ENCODE measurements at places on chromosomes 4 and X.
A peak's percentile ranks its signal among the peaks of the same experiment; 100 is the strongest.

GRCh38 chrX:40749681-40750494 lies 14.5 kb upstream of the MED14 start:
- DNase-seq = no peak

DNA sequence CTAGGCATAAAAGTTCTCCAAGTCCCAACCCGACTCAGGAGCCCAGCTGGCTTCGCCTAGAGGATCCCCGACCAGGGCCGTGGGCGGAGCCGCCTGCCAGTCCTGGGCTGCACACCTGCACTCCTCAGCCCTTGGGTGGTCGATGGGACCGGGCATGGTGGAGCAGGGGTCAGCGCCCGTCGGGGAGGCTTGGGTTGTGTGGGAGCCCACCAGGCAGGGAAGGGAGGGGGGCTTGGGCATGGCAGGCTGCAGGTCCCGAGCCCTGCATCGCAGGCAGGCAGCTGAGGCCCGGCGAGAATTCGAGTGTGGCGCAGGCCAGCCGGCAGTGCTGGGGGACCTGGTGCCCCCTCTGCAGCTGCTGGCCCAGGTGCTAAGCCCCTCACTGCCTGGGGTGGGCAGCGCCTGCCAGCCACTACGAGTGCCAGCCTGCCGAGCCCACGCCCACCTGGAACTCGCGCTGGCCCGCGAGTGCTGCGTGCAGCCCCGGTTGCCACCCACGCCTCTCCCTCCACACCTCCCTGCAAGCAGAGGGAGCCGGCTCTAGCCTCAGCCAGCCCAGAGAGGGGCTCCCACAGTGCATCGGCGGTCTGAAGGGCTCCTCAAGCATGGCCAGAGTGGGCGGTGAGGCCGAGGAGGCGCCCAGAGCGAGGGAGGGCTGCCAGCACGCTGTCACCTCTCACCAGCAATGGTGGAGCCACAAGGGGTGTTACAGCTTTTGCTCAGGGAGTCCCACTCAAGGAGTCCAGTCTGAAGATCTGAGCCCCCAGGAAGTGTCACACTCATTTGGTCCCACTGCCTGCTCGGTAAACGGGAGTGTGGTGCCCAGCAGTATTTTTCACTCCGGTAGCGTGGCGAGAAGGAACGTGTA lies 38.9 kb downstream of the SPRY1 start:
- no peak for DNase-seq

GRCh38 chr4:158353541-158354304 lies 143.4 kb downstream of the TMEM144 start:
- DNase-seq = no peak

GRCh38 chr4:25123236-25123635 lies 37.0 kb downstream of the SEPSECS start:
- no peak for DNase-seq

DNA sequence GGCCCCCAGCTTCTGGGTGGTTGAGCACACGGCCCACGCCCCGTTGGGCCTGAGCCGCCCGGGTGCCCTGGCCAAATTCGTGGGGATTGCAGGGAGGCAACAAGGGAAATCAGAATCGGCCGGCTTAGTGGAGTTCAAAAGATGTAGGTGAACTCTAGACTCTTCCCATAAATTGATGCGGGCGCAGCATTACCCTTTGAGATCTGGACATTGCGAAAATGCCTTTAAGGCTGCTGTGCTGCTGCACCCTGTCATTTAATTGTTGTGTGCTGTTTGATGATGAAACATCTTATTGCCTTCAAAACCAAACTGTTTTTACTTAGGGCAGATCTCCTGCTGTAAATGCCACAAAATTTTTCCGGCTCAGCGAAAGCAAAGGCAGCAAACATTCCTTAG lies 409 bp upstream of the MPP1 start:
- no peak for DNase-seq

GRCh38 chrX:17038277-17038676 lies 91.8 kb downstream of the REPS2 start:
- DNase-seq = no peak

GRCh38 chr4:73343432-73343831 lies 60.7 kb upstream of the ALB start:
- no peak for DNase-seq

DNA sequence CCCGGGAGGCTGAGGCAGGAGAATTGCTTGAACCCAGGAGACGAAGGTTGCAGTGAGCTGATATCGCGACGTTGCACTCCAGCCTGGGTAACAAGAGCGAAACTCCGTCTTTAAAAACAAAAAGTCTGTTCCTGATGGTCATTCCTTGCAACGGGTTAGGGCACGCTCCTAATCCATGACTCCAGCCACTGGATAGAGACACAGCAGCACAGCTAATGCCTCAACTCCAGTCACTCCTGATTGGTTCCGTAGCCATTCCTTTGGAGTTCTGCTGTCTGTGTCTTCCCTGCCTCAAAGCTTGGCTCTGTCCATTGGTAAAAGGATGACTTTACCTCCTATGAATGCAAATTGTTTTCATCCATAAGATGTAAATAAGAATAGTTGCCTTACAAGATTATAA lies 44.3 kb upstream of the FAM9A start:
- no peak for DNase-seq

DNA sequence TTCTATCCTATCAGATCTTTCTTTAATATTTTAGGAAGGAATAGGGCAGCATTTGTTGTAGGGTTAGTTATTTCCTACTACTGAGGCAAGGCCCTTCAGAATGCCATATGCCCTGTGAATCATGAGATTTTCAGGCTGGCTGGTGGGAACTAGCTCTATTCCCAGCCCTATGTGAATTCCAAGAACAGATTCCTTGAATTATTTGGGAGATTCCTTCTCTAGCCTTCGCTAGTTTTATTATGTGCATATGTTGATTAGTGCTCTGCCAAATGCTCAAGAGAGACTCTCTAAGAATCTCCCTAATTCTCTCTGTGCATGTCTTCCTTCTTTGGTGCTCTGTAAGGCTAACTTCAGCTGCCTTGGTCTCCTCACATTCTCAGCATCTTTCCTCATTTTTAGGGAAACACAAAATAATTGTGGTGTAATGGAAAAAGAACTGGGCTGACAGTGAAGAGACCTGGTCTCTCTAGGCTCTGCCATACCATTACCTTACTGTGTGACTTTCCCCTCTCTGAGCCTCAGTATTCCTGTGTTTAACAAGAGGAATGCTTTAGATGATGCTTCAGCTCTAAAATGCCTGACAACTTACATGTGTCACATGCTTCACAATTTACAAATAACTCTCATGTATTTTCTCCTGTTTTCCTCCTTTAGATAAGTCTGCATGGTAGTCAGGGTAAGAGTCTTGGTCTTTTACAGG lies 79.7 kb downstream of the VMA21 start:
- no peak for DNase-seq

GRCh38 chr4:60605646-60606354 lies 594.3 kb upstream of the ADGRL3 start:
- DNase-seq = no peak

GRCh38 chr4:155491336-155492120 lies 114.8 kb upstream of the MAP9 start:
- DNase-seq = no peak

GRCh38 chr4:100240008-100240407 lies 49.7 kb upstream of the DDIT4L start:
- DNase-seq = no peak

- DNase-seq = no peak
Observed at GRCh38 chr4:8761167-8761823, 110.3 kb downstream of the HMX1 start.

DNA sequence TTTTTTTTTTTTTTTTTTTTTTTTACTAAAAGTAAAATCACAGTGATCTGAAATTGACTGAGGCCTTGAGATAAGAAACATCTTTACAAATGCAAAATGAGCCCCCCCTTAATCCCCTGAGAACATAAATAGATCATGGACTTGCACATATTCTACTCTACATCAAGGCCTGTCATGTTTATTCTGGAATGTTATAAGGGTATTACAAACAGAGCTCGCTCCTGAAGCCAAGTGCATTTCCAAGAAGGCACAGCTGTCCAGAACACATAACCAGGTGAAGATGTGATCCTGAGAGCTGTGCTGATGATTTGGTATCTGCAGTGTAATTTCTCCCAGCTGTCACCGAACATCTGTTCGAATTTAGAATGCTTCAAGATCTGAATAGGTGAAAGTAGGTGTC lies 384.5 kb downstream of the GPAT3 start:
- no peak for DNase-seq

DNA sequence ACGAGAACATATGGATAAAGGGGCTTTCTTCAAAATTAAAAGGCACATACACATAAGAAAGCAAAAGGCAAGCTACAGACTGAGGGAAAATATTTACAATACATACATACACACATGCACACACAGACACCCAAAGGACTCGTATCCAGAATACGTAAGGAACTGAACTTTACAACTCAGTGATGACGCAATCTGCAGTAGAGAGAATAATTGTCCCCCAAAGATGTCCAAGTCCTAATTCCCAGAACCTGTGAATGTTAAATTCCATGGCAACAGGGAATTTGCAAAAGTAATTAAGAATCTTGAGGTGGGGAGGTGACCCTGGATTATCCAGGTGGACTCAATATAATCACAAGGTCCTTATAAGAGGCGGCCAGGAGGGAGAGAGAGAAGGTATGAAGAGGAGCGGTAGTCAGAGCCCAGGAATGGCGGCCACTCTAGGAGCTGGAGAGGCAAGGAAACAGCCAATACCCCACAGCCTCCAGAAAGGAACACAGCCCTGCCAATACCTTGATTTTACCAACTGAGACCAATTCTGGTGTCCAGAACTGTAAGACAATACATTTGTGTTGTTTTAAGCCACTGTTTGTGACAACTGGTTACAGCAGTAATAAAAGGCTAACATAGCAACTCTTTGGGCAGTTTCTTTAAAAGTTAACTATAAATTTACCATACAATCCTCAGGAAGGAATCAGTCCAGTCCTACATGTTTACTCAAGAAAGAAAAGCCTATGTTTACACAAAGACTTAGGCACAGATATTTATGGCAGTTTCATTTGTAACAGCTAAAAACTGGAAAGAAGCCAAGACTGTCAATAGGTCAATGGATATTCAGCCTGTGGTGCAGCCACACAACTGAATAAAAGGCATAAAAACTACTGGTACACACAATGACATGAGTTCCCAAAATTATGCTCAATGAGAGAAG lies 27.3 kb upstream of the STS start:
- DNase-seq = no peak

GRCh38 chr4:86107112-86107511 lies 252.7 kb downstream of the MAPK10 start:
- DNase-seq = no peak

DNA sequence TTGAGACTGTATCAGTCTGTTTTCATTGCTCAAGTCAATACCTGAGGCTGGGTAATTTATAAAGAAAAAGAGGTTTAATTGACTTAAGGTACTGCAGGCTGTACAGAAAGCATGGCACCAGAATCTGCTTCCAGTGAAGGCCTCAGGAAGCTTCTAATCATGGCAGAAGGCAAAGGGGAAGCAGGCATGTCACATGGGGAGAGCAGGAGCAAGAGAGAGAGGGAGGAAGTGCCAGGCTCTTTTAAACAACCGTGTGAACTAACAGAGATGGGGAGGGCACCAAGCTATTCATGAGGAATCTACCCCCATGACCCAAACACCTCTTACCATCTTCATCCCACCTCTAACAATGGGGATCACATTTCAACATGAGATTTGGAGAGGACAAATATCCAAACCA lies 7.2 kb upstream of the TMEM131L start:
- no peak for DNase-seq

DNA sequence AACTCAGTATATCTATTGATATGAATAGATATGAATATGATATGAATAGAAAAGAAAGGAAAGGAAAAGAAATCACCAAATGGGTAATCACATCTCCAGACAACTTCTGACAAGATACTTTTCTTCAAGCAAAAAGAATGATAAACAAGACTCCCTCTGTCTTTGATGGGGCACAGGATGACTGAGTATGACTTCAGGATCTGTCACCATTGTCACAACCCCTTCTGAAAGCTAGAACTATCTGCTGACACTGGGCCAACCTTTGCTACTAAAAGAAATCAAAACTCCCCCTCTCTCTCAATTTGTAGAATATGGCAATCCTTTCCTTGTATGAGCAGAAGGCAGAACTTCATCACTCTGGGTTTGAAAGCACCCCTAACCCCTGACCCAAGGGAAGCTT lies 267.2 kb upstream of the RASGEF1B start:
- no peak for DNase-seq

GRCh38 chr4:159045321-159045720 lies 57.6 kb upstream of the RAPGEF2 start:
- DNase-seq = no peak

GRCh38 chr4:106238820-106239420 lies 77.1 kb downstream of the TBCK start:
- DNase-seq = peak; percentile 29

GRCh38 chrX:149982310-149982709 lies 44.0 kb upstream of the EOLA2 start:
- no peak for DNase-seq

DNA sequence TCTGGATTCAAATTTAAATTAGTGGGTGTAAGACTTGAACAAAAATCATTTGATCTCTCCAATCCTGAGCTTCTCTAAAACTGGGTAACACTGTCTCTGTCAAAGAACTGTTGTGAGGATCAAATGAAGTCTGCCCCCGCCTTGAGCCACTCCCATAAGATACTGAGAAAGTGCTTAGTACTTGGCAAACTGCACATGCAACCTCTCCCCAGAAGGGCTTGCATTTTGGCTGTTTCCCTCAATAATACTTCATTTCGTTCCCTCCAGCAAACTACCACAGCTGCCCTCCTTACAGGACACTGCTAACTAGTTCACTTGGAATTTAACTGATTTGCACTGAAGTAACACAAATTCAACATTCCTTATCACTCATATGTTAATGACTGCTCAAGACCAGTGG lies 79.8 kb downstream of the APBB2 start:
- DNase-seq = no peak

DNA sequence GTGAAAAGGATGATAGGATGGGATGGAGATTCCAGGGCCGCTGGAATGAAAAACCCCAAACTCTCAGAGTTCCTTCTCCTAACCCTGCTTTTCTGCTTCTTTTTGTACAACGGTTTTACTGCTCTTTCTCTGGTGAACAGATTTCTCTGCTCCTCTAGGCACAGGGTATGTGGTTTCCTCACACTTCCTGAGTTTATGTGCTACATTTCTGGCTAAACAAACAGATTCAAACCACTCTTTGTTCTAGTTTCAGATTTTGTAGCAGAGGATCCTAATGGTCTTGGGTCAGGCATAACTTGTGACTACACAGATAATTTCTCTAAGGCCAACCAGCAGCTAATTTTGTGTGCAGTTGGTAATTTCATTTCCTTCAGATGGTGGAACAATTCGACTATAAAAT lies 52.6 kb downstream of the OSTC start:
- DNase-seq = no peak

GRCh38 chr4:143431526-143432257 lies 81.8 kb upstream of the SMARCA5 start:
- DNase-seq = no peak

DNA sequence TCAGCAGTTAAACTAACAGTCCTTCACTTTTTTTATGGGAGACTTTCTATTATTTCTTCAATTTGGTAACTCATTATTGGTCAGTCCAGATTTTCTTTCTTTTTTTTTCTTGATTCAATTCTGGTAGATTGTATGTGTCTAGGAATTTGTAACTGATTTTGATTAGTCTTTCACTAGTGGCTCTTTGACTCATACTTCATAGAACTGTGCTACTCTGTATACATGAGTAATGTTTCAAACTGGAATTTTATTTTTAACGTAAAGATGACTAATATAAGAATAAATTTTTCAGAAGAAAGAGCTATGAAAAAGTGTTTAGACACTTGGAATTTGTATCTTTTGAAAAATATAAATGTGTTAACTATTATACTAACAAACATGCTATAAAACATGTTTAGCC lies 813.0 kb downstream of the TRAM1L1 start:
- DNase-seq = no peak
